ENCODE measurements at places on chromosomes 5 and 9.
A peak's percentile ranks its signal among the peaks of the same experiment; 100 is the strongest.

- no peak for DNase-seq
Measured at GRCh38 chr5:29462241-29462640, 1731.2 kb upstream of the CDH6 start.

- DNase-seq, result no peak
Measured at GRCh38 chr9:137357166-137357565, 55.1 kb upstream of the NRARP start.

GRCh38 chr9:133415170-133415569 lies 2.6 kb downstream of the REXO4 start:
- DNase-seq, result no peak

GRCh38 chr5:156826150-156826549 lies 23.9 kb upstream of the PPP1R2B start:
- no peak for DNase-seq

- DNase-seq, result peak; percentile 64
Measured at GRCh38 chr5:25119650-25120049, 474.9 kb upstream of the CDH10 start.

DNA sequence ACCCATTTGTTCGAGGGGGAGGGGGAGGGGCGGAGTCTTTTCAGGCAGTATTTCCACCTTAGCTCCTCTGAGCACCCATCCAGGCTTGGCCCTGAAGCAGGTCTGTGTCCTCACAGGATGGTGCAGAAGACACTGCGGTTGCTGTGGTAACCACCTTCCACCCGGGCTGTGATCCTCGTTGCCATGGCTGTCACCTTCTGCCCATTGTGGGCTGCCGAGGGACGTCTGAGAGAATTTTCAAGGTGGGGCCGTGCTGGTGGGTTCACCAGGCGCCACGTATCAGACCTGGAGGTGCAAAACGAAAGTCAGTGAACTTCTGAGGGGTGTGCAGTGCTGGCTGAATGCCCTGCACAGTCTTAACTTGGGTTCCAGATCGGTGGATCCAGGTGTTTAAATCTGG lies 26.7 kb downstream of the POLR1E start:
- no peak for DNase-seq

DNA sequence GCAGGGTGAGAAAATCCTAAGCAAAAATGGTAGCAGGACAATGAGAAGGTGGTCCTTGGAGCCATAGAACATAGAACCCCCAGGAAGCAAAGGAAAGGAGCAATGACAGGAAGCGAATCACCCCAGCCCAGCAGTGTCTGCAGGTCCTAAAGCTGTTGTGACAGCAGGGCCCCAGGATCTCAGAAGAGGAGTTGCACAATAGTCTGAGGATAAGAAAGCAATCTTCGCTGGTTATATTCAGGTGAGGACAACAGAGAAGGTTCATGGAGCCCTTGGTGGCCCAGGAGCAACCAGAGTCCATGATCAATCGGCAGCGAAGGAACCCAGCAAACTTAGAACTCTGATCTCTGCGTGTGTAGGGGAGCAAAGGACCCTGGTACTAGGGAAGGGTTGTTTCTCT lies 234.8 kb upstream of the IRX2 start:
- DNase-seq, result no peak

DNA sequence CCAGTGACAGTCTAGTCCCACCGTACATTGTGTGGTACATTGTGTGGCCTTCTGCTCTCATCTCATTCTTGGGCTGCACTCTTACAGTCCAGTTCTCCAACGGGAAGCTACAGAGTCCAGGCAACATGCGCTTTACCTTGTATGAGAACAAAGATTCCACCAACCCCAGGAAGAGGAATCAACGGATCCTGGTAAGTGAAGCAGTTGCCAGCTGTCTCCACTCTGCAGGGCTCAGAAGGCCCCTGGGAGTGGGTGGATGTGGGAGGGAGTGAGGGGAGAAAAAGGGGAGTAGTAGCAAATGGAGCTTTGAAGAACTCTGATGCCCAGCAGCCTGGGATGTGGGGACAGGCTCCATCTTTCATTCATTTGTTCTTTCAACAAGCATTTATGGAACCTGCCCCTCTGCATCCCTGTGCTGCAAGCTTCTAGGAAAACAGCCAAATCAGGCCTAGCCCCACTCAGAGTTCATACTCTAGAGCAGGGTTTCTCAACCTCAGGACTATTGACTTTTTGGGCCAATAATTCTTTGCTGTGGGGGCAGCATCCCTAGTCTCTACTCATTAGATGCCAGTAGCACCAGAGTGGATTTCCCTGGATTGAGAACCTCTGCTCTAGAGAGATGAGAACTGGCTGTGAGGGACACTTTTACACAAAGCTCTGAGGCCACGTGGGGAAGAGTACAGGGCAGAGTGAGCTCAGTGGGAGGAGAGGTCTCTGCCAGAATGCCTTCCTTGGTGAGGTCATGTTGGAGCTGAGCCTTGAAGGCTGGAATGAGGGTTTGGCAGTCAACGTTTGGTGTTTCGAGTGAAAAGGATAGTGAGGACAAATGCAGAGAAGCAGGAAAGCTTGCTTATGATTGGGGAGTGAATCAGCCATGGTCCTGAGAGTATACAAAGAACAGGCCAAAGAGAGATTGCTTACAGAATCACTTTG lies 1.1 kb downstream of the POLR1E start:
- no peak for DNase-seq

DNA sequence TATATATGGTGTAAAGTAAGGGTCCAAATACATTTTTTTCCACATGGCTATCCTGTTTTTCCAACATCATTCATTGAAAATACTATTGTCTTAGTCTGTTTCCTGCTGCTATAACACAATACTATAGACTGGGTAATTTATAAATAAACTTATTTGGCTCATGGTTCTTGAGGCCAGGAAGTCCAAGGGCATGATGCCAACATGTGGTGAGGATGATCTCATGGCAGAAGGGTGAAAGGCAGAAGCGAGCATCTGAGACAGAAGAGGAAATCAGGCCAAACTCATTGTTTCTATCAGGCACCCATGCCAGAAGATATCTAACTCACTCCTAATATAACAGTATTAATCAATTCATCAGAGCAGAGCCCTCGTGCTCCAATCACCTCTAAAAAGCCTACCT lies 42.6 kb downstream of the ANKRD55 start:
- no peak for DNase-seq

- DNase-seq, result no peak
Measured at GRCh38 chr5:16883176-16883575, 52.9 kb downstream of the MYO10 start.

DNA sequence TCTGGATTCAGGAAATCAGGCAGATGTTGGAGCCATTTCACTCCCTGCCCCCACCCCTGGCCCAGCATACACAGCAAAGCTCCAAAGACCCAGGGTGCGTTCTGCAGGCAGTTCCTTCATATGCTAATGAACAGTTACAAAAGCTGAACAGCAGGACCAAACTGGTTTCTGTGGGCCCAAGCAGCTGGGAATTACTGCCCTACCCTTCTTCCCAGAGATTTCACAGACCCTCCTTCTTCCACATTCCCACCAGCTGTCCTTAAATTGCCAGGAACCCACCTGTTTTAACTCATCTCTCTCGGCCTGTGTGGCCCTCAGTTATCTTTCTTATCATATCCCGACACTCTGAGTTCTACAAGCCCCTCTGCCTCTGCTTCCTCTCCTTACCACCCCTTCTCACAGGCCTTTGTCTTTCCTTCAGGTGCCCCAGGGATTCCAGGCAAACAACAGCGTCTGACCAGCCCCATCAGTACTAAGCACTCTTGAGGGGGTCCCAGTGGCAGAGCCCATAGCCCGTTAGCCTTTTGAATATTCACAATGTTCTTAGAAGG lies 10.6 kb upstream of the F2RL1 start:
- no peak for DNase-seq

DNA sequence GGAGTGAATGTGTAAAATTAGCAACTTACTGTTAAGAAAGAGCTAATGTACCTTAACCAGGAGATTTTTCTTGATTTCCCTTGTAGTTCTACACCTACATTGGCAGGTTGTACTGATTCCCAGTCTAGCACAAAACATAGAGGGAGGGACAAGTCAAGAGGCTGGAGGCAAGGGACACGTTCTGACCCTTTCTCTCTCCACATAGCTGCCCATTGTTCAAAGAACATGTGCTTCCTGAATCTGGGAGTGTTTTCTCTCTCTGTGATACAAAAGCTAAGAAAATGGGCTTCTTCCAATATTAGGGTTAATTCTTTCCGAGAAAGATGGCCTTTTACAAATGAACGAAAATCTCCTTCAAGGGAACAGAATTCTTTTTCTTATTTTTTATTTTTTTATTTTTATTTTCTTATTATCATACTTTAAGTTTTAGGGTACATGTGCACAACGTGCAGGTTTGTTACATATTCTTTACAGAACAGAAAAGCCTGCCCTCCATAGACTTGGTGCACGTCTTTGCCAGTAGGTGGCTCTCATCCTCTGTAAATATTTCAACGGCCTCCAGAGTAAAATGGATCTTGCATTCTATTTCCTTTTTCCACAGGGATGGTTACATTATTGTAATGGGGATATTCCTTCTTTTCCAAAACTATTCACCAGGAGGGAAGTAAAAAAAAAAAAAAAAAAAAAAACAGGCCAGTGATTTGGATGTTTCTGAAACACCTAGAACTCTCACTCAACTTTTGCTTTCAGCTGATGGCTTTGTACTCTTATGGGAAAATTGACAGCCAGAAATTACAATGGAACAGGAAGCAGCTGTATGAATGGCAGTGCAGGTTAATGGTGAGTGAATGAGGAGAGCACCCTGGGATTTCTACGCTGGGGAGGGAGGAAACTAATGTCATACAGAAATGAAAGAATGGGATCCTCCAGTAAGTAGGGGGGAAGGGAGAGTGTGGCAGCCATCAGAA lies 13.1 kb upstream of the IFNA5 start:
- DNase-seq, result peak; percentile 77

GRCh38 chr5:66367814-66368541 lies 223.9 kb downstream of the SREK1 start:
- DNase-seq, result no peak

DNA sequence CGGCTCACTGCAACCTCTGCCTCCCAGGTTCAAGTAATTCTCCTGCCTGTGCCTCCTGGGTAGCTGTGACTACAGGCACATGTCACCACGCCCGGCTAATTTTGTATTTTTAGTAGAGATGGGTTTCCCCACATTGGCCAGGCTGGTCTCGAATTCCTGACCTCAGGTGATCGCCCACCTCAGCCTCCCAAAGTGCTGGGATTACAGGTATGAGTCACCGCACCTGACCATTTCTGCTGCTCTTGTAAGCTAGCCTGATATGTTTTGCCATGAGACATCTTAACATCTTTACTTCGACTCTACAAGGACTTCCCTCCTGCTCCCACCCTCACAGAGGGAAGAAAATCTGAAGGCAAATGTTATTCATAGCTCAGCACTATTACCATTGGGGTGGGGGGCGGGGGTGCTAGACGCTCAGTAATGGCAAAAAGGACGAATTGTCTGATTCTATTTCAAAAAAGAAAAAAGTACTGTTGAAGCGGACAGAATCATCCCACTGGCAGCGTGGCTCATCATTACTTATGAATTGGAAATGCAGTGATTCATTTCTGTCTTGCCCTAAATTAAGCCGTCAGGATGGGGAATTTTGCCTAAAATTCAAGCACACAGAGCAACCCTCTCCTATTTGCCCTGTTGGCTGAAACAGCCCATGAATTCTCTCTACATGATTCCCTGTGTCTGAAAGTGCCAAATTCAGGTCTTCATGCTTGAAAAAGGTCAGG lies 46.4 kb upstream of the WWC1 start:
- no peak for DNase-seq

- no peak for DNase-seq
Measured at GRCh38 chr9:33250458-33250995, 10.6 kb downstream of the SPINK4 start.

DNA sequence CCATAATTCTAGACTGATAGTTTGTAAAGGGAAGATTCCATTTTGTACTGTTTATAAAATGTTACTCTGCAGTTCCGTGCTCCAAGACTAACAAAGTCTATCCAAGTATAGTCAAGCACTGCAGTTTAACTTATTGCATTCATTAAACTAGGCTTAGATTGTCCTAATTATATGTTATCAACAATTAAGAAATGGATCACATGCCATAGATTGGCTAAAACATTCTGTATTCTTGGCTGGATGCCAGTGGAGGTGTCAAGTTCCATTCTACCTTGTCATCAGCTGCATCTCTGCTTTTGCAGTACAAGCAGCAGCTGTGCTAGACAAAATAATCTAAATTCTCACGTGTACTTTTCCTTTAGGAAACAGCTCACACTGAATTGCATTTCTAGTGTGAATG lies 69.4 kb upstream of the MEF2C start:
- DNase-seq, result peak; percentile 72

- DNase-seq, result no peak
Measured at GRCh38 chr5:112344540-112344939, 74.5 kb downstream of the EPB41L4A start.

- DNase-seq, result peak; percentile 95
Measured at GRCh38 chr5:43008363-43009153, 31.6 kb downstream of the ANXA2R start.

GRCh38 chr5:373710-374602 lies 52.4 kb downstream of the AHRR start:
- no peak for DNase-seq

- no peak for DNase-seq
Measured at GRCh38 chr5:79042188-79042587, 27.3 kb downstream of the DMGDH start.

DNA sequence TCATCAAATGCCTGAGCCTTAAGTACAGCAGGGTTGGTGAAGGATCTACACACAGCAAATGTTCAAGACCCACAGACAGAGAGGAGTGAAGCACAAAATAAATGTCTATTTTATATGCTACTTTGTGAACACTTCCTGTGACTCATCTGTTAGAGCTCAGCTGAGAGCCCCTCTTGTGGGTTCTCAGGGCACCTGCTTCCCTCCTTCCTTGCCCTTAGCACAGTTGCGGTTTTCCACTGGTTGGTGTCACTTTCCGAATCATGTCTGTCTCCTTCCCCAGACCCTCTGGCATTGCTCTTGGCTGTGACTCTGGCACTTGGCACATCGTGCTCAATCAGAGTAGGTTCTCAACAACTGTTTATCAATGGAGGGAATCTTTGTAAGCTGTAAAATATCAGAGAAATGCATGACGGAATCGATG lies 128.5 kb upstream of the STC2 start:
- no peak for DNase-seq

Measured in Karpas-422 (cell line).